ENCODE measurements at places on chromosomes 2 and 18. TPM values are rescaled to one million over a fixed set of nuclear protein-coding genes. Genes with fewer than 3 reads are reported as not detected.

- no peak for DNase-seq
These were observed at the start of gene DHRS9 for GRCh38 chr2:169069341-169069740. Gene DHRS9 (plus strand): TSS chr2:169069563. CDS start chr2:169081582, 12,019 bp downstream.

GRCh38 chr2:205387350-205388055, 294.8 kb upstream of the NRP2 start:
- DNase-seq: no peak

DNA sequence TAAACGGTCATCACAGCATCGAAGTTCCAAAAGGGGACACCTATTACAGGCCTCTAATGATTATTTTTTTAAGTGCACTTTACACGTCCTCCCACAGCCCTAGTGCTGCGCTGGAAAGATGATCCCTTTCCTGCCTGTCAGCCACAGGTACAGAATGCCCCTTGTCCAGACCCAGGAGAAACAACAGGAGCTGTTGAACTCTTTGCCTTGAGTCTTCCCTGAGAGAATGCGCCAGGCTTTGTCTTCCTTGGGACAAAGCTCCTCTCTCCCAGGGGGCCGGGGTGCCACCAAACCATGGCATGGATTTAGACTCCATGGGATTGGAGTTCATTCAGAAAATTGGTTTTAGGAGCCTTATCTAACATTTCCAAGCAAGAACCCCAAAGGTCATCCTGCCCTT, 319.0 kb upstream of the SOX11 start:
- no peak for DNase-seq

DNA sequence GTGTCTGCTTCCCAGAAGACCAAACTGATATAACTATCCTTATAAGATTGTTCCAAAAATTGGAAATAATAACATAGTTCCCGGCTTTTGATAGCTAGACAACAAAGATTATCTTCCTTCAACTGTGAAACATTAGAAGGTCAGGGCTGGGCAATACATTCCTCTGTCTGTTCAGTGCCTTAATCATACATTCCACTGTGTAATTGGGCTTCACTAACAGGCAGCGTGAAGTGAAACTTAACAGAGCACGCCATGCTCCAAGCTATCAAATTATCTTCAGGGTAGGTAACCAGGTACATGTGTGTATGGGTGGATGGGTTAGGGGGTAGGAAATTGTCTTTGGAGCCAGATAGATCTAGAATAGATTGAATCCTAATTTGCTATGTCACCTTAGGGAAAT, 23.5 kb upstream of the ARL5A start:
- DNase-seq: no peak

DNA sequence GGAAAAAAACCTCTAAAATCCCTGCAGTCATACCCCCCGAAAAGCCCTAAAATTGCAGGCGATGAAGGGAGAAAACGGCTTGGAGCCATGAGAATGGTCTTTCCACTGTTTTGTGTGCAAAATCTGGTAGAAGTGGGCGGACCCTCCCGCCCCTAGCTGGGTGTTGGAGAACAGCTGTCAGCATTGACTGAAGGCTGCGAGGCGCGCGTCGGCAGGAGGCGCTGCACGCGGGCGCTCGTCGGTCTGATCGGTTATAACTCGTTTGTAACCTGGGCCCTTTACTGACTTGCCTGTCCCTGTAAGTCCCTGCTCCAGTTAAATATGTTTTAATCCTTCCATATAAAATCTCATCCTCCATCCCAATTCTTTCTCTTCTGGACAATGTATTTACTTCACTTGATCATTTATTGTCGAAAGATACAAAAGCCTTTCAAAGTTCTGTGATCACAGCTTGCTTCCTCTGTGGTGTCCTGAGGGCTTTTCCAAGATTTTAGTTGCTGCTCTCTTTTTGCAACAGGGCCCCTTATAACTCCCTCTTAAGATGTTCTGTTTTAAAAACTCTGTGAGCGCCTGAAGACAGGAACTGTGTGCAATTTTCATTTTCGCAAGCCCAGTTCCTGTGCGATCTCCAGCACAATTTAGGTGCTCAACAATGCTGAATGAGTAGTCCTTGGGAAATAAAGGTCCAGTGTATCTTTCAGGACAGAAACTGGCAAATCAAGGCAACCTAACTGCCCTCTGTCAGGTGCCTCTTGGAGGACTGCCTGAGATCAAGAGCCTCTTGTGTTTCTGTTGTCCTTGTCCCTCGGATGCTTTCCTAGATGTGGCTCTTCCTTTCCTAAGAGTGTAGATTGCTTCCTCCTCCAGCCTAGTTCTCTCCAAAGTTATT, 918 bp upstream of the HNRNPLL start:
- peak; percentile 95 for DNase-seq

DNA sequence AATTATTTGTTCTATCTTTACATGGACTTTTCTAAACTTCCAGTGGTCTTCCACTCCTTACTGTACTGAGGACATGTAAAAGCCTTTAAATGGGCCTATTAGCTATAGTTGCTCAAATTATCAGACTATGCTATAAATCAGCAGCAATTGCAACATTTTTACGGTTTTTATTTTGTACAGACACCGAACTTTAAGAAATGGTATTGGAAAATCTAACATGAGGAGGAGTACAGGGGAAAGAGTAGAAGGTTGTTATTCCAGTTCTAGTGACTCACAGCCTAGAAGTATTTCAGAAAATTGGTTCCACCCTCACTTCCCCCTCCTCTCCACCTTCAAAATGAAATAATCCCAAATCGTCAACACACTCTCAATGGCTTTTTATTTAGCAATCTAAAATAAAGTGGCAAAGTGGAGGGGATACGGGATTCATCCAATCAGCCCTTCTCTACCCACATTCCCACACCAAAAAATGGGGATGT, 1.1 kb downstream of the NCKAP1 start:
- no peak for DNase-seq

- no peak for DNase-seq
These were observed 585 bp downstream of the ABCA12 start for GRCh38 chr2:215137741-215138340.

- no peak for DNase-seq
These were observed 182.3 kb downstream of the FAM210A start for GRCh38 chr18:13543811-13544732.

DNA sequence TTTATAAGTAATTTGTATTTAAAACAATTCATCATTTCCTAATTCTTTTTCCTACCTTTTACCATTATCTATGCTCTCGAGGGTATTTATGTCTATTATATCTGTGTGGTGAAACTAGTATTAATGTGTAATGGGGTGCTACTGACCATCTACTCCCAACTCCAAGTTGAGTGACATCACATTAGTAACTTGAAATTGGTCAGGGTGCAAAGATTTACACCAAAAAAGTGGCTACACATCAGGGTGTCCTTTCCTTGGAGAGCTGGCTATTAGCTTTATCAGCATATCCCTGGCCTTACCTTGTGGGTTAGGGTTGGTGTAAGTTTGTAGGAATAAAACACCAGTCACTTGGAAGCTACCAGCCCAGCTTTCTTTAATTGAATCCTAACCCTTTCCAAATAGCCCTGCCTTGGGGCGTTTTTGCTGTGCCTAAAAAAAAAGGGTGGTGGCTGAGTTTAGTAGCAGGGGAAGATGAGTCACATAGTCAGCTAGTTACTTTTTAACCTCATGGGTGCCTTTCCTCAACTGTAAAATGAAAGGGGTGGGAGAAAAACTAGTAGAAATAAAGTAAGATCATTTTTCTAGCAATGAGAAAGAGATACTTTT, 14.0 kb downstream of the ANXA4 start:
- DNase-seq: no peak

GRCh38 chr2:20111311-20112131, 60.1 kb upstream of the LAPTM4A start:
- no peak for DNase-seq

- no peak for DNase-seq
These were observed 23.3 kb downstream of the RMC1 start for GRCh38 chr18:23526501-23527063.

The SLC16A14 gene
- 45.9 TPM for total RNA-seq

The LINC00305 gene
- not detected for total RNA-seq

The COL4A3 gene
- total RNA-seq: 1.7 TPM

The LGALSL gene
- 36.1 TPM for total RNA-seq

DNA sequence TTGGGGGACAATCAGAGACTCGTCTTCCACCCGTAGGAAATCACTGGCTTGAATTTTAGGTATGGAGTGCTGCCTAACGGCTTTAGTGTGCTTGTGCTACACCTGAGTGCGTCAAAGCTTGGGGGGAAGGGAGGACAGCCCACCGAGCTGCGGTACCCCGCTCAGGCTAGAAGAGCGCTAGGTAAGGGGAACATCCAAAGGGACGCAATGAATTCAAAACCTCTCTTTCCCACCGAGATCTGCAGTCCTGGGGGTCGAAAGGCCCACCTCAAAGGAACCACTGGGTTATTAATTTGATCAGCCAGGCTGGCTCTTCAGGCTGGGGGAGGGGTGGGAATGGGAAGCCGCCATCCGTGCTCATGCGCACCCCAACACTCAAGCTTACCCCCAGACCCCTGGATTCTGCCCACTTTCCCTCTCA, 2.7 kb downstream of the EPHA4 start:
- DNase-seq: peak; percentile 57

DNA sequence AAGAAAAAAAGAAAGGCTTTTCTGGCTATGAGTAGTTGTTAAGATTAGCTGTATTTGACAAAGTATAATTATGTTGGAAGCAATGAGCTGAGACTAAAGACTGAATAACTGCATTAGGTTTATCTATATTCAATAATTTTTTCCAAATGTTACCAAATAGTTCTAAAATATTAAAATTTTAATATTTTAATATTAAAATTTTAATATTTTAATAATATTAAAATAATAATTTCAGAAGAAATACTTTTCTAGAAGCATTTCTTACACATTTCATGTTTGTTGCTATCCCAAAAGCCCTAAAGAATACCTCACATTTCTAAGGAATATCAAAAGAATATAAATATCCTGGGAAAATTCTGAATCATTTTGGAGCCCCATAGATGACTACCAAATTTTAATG, 74.7 kb downstream of the LRP2 start:
- DNase-seq: no peak

- DNase-seq: no peak
These were observed 58.1 kb upstream of the RNU4ATAC start for GRCh38 chr2:121472470-121472993.

GRCh38 chr2:34851804-34852203, 1252.7 kb upstream of the FAM98A start:
- no peak for DNase-seq

- DNase-seq: no peak
These were observed 82.1 kb downstream of the ZFP36L2 start for GRCh38 chr2:43144263-43144662.

The NFATC1 gene
- total RNA-seq: 4.6 TPM

DNA sequence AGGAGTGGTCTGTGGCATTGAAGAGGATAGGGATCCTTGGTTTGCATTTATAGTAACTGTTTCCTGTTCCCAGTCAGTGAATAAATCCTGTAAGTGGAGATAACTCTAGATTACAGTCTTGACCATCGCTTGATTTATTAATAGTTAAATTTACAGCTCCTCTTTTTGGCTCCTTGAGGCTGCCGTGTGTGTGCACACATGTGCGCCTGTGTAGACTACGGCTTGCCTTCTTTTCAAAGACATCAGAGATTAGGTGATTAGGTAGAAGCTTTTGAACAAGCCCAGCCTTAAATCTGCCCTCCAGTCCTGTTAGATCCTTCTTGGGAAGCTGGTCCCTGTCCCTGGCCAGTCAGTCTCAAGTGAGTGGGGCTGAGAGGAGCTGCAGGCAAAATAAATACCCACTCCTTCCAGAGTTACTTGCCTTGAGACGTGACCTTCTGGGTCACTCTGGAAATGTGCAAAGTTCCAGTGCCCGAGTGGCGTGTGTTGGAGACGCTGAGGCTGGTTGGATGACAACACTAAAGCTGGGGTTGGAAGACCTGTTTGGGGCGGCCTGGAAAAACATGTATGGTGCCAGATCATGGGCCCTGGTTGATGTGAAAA, 32.0 kb downstream of the TCF7L1 start:
- no peak for DNase-seq

GRCh38 chr2:96198921-96199320, 9.7 kb downstream of the STARD7 start:
- DNase-seq: no peak

The HOXD4 gene
- 3.9 TPM for total RNA-seq

GRCh38 chr2:40105593-40105992, 326.5 kb upstream of the THUMPD2 start:
- DNase-seq: no peak

The SULT1C3 gene
- not detected for total RNA-seq

DNA sequence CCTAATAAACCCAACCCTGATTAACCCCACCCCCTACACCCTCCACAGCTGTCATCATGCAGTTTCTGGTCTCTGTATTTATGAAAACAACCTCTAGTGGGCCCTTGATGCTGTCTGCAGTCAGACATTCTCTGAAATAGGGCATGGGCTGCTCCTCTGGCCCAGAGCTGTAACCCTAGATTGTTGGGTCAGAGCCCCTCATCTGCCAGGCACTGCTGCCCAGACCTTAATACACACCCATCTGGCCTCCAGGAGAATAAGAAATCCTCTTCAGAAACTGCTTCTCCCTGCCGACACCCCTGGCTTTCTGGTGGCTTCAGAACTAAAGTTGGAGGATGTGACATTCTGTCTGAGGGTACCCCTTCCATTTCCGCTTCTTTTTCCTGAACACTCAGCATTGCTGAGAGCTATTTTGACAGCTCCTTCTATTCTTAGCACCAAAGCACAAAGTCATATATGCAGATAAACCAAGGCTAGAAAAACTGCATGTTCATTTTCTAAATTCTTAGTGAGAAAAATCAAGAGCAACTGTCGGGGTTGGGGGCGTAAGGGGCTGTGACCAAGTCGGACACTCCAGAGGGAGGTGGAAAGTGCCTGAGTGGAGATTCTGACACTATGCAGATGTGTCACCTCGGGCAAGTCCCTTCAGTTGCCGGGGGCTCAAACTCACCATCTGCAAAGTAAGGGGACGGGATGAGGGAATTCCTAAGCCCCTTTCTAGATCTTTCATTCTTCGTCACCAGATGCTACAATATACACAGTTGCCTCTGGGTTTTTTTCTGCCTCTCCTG, 28.7 kb downstream of the SRSF7 start:
- no peak for DNase-seq

DNA sequence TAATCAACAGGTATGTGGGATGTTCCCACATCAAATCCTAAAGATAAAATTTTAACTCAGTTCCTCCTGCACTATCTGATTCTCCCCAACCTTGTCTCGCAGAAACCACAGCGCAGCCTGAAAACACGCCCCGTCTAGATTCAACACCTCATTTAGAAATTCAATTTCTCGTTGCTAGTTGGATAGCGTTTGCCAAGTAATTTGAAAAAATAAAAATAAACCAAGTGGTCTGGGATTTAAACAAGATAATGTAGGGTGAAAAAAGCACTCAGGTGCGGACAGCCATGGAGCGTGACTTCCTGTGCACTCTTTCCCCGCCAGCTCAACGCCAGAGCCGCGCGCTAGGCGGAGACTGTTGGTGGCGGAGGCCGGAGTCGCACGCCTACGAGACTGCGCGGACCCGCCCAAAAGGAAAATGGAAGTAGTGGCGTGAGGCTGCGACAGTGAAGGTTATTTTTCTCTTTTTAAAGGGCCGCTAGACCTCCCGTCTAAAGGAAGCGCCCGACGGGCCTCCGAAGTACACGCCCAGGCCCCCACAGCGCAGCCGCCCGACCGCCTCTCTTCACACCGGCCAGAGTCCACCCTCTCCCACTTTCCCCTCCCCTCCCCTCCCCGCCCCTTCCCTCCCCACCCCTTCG, 615 bp upstream of the CCNT2 start:
- peak; percentile 77 for DNase-seq

Data from spinal cord (tissue), 10 donors.